ENCODE measurements at places on chromosomes 4 and X.

DNA sequence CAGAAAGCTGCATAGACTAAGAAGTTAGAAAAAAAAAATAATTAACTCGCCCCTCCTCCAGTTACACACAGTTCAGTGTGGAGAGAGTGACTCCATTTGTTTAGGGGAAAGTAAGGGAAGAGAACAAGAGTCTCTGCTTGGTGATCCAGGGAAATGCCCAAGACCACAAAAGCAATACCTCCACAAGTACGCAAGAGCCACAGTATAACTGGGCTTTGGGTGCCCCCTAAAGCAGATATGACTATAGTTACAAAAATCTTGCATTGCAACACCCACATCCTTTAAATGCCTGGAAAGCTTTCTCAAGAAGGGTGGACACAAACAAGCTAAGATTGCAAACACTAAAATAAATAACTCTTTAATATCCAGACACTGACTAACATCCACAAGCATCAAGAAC lies 164.2 kb upstream of the NRK start:
- DNase-seq = peak; percentile 19

- peak; percentile 10 for DNase-seq
Measured at GRCh38 chr4:112765317-112765974, 128.5 kb downstream of the LARP7 start.

- no peak for DNase-seq
Measured at GRCh38 chr4:99759988-99760387, 56.6 kb upstream of the DAPP1 start.

- DNase-seq = no peak
Measured at GRCh38 chrX:44344194-44344593, 722 bp upstream of the EFHC2 start.

DNA sequence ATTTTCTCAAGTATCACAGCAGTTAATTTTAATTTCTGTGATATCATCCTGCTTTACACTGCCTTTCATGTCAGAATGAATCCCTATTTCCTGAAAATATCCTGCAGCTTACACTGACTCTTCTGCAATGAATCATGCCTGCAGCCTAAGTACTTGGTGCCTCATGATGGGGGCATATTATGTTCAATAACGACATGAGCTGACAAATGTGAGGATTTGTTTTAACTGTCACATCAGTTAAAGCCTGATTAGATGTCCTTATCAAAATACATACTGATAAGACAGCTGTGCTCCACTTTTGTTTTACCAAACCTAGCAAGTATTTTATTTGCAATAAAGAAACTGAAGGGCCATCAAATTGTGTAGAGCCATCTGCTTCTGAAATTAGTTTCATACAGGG lies 359.9 kb upstream of the AGA start:
- DNase-seq = no peak

DNA sequence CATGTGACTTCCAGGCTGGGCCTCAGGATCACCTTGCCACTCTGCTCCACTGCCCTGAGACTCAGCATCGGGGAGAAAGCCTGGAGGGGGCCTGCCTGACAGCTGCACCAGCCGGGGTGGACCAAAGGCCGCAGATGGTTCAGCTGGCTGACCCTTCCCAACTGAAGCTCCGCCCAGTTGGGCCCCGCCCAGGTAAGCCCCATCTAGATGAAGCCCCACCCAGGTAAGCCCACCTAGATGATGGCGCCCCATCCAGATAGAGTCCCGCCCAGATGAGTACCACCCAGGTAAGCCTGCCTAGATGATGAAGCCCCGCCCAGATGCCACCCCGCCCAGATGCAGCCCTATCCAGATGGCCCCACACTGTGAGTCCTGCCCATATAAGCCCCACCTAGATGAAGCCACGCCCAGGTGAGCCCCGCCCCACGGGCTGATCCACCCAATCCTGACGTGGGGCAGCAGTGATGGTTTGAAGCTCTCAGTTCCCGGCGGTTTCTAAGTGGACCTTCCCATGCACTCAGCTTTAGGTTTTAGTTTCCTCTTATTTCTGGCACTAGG lies 10.0 kb downstream of the ZFYVE28 start:
- no peak for DNase-seq

GRCh38 chr4:65391814-65392213 lies 278.5 kb downstream of the EPHA5 start:
- DNase-seq = no peak

DNA sequence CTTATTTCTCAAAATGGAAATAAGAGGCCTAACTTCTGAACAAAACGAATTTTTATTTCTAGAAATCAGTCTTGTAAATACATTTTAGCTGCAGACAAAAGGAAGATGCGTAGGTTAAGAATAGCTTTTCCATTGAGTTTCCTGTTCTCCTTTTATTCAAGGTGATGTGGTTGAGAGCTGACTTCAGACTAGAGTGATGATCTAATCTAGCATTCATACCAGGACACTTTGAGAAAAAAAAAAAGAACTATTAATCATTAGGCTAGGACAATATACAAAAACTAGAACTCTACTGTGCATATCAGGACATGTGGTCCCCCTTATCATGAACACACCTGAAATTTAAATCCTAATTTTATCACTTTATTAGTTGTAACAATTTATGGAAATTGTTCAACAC lies 884.5 kb upstream of the EPHA5 start:
- peak; percentile 25 for DNase-seq

- peak; percentile 4 for DNase-seq
Measured at GRCh38 chr4:5572114-5572513, 136.2 kb downstream of the EVC2 start.

DNA sequence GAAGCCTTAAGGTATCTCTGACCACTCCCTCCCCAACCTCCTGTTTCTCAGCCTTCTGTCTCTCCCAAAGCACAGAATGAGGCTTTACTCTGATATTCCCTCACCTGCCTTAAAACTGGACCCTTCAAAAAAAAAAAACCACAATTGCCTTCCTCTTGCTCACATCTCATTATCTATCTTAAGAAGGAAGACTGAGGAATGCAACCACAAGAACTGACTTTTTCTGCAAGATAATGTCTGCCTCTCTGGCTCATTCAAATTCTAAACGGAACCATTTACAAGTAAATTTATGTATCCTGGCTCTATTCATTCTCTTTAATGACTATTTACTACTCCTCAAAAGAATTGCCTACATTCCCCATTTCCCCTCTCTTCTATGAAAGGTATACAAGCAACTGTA lies 545.5 kb upstream of the HTR2C start:
- no peak for DNase-seq

GRCh38 chr4:128711361-128711760 lies 98.1 kb upstream of the JADE1 start:
- peak; percentile 31 for DNase-seq

DNA sequence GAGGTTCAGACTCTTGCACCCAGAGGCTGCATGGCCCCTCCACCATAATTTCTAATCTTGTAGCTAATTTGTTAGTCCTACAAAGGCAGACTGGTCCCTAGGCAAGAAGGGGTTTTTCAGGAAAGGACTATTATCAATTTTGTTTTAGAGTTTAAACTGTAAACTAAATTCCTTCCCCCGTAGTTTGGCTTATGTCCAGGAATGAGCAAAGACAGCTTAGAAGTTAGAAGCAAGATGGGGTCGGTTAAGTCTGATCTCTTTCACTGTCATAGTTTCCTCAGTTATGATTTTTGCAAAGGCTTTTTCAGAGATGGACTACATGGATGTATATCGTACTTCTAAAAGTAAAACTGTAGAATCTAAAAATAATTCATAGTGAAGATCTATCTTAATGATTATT lies 258.1 kb upstream of the IL1RAPL1 start:
- no peak for DNase-seq

DNA sequence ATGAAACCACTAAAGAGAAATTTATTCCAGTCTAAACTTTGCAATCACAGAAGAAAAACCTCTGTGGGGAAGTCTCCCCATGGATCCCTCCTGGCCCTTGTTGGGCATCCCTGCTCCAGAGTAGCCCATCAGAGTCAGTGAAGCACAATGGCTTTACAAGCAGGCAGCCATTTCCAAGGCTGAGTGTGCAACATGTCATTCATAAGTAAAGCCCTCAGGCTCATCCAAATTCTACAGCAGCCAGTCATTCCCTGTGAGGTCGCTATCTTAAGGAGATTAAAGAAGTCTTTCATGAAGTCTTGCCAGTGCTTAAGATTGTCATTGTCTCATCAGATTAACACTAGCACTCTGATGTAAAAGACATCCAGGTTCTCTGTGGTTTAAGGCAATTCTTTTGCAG lies 17.0 kb upstream of the MAPK10 start:
- no peak for DNase-seq

- DNase-seq = no peak
Measured at GRCh38 chr4:25878676-25879075, 15.9 kb upstream of the SEL1L3 start.

DNA sequence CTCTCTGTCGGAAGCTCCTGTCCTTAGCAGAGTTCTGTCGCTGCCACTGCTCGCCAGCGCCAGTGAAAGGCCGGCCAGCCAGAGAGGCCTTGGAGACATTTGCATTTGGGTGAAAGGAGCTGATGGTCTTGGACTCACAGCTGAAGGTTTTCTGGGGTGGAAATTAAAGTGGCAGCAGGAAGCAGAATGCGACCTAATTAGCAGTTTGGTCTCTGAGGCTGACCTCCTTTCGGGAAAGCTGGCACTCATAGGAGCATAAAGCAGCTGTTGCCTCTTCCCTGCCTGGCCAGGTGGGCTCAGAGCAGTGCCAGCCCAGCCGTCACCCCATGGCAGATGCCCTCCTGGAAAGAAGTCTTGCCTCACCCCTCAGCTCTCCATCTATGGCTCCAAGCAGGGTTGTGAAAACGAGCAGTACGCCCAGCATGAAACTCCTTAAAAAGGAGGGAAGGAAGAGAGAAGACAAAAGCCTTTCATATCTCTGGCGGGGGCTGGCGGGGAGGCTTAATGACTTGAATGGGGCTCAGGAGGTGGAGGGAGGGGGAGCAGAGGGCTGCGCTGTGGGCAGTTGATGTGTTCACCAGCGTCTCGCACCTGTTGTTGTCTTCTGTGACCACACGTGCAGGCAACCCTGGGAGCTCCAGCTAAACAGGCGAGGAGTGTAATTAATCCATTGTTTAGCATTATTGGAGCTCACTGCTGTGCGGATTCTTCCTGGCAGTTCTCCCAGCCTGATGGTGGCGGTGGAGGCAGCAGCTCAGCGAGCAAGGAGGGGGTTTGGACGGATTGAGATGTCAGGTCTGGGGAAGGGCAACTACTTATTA lies 264.0 kb downstream of the MID1IP1 start:
- no peak for DNase-seq

- peak; percentile 66 for DNase-seq
Measured at GRCh38 chr4:41718907-41719306, 29.6 kb downstream of the PHOX2B start.

GRCh38 chrX:16445166-16445752 lies 204.7 kb upstream of the S100G start:
- peak; percentile 30 for DNase-seq

DNA sequence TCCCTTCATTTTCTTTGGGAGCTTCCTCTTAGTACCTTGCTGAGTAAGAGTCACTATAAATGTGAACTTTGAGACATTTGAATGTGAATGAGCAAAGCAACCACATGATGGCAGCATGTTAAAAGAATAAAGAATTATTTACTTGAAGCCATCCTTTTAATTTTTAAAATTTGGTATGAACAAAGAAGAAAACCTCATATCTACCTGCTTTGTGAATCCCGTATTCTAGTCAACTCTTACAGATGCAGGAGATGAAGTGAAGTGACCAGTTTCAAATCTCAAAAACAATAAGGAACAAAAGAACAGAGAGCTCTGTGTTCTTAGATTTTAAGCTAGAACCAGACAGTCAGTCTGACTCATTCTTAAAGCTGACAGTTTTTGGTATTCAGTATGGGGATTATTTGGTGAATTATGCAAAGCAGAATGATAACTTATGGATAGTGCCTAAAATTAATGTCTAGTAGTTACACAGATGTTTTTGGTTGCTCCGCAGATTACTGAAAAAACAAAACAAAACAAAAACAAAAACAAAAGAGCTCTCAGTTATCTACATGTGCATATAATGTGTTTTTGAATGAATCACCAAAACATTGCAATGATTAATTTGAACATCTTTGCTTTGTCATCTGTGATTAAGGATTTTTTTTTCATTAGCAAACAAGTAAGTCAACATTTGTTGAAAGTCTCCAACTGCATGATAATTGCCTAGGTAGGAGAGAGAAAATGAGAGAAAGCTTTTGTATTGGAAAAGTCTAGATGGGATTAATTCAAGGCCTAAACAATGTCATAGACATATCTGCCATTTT lies 48.2 kb upstream of the H2AZ1 start:
- peak; percentile 44 for DNase-seq

DNA sequence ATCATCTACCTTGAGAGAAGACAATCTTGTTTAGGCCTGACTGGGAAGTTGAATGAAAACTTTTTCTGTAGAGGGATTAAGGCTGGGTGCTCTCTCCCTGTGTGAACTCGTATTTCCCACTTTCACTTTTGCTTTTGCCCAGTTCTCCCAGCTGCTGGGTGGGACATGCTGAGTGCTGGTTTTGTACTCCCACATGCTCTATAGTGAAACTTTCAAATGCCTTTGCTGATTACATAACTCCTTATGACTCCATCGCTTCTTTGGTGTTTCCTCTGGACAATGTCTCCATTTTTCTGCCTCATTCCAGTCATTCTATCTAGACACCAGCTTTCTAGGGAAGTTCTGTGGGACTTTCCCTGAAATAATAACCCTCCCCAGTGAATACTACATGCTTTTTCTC lies 100.5 kb downstream of the CLNK start:
- DNase-seq = peak; percentile 73

- DNase-seq = peak; percentile 78
Measured at GRCh38 chr4:94472056-94472826, 20.5 kb downstream of the PDLIM5 start.

GRCh38 chr4:54687887-54688841 lies 30.4 kb downstream of the KIT start:
- peak; percentile 90 for DNase-seq

GRCh38 chr4:20431543-20431951 lies 179.8 kb downstream of the SLIT2 start:
- no peak for DNase-seq

DNA sequence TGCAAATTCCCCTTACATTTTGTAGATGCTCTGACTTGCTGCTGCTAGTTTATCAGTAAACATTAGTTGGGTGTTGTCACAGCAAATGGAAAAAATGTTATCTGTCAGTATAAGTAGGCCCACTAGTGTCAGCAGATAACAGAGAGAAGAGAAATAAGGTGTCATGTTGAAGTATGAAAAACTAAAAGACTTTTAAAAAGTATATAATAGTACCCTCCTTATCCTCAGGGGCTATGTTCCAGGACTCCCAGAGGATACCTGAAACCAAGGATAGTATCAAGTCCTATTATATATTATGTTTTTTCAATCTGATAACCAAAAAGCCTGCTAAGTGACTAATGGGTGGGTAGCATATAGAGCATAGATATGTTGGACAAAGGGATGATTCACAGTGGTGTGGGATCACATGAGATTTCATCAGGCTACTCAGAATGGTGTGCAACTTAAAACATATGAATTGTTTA lies 11.6 kb upstream of the BMP2K start:
- DNase-seq = peak; percentile 49

DNA sequence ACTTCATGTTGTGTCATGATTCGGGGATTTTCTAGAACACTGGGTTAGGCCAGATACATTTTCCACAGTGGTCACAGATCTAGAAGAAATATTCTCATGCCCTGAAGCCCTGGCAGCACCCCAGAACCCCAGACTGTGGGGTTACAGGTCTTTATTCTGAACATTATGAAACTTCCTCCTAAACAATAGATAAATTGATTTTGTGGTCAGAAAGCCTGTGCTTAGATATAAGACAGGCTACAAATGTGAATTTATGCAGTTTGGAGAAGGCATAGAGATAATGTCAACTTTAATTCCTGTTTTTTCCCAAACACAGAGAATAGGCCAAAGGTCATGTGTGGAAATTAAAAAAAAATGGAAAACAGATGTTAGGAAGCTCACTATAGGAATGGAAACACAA lies 492.9 kb downstream of the SPRY1 start:
- DNase-seq = no peak

All from fibroblast of skin of right quadriceps (primary cell).